Activated CD4-positive, alpha-beta T cell treated with anti-CD3 and anti-CD28 coated beads for 36 hours (primary cell): ENCODE measurements at places on chromosomes 2 and 18.

GRCh38 chr2:119252186-119253113, 28.8 kb downstream of the STEAP3 start:
- H3K27me3 ChIP-seq: no peaks in the 10 kb centered on the region
- no peak for DNase-seq
- H3K36me3 ChIP-seq: no peaks in the 10 kb centered on the region
- no peak overlapping the region for H3K4me3 ChIP-seq
- no peak overlapping the region for H3K27ac ChIP-seq

GRCh38 chr18:1057367-1057766, 152.7 kb downstream of the ADCYAP1 start:
- H3K36me3 ChIP-seq: no peaks in the 10 kb centered on the region
- no peaks in the 10 kb centered on the region for H3K4me1 ChIP-seq
- no peak overlapping the region for H3K4me3 ChIP-seq
- H3K27me3 ChIP-seq: no peaks in the 10 kb centered on the region
- no peak for DNase-seq
- H3K27ac ChIP-seq: no peak overlapping the region

- H3K4me3 ChIP-seq: no peak overlapping the region
- H3K27me3 ChIP-seq: peaks cover 17% of the 10 kb centered on the region
- peaks cover 3% of the 10 kb centered on the region for H3K4me1 ChIP-seq
- DNase-seq: no peak
- no peak overlapping the region for H3K27ac ChIP-seq
Observed at GRCh38 chr18:289026-289425, 21.2 kb upstream of the THOC1 start.

DNA sequence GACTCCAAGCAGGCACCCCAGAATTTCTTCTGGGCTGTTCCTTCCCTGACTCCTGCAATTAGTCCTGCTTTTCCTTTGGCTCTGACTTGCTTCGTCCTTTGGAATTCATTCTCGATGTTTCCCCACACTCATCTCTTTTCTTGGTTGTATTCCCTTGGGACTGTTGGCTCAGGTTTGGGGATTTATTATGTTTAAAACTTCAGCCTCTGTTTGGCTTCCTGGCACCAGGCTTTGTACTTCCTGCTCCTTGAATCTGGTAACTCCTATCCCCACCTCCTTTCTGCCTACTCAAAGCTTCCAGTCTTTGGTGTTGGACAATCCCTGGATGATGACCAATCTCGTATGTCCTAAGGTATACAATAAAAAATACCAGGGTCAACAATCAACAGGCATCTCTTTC, 1.8 kb upstream of the KCNE4 start:
- no peaks in the 10 kb centered on the region for H3K4me1 ChIP-seq
- H3K36me3 ChIP-seq: no peaks in the 10 kb centered on the region
- no peak for DNase-seq
- no peak overlapping the region for H3K27ac ChIP-seq
- H3K4me3 ChIP-seq: no peak overlapping the region

DNA sequence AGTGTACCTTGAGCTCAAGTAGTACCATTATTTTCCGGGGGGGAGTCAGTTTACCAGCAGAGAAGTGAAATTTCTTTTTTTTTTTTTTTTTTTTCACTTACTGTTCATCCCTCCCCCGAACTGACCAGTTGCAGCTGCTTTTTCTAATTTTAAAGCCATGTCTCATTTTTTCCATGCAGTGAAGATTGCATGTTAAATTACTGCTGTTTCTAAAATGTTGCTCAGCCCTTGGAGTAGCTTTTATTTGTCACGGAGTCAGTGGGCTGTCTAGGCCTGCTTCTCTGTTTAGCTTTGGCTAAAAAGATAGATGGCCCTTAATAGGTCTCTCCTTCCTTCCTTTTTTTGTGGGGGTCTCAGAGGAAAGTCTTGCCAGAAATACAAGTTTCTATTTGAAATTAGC, 70.2 kb downstream of the NGEF start:
- H3K4me3 ChIP-seq: no peak overlapping the region
- DNase-seq: no peak
- H3K4me1 ChIP-seq: peaks cover 8% of the 10 kb centered on the region

DNA sequence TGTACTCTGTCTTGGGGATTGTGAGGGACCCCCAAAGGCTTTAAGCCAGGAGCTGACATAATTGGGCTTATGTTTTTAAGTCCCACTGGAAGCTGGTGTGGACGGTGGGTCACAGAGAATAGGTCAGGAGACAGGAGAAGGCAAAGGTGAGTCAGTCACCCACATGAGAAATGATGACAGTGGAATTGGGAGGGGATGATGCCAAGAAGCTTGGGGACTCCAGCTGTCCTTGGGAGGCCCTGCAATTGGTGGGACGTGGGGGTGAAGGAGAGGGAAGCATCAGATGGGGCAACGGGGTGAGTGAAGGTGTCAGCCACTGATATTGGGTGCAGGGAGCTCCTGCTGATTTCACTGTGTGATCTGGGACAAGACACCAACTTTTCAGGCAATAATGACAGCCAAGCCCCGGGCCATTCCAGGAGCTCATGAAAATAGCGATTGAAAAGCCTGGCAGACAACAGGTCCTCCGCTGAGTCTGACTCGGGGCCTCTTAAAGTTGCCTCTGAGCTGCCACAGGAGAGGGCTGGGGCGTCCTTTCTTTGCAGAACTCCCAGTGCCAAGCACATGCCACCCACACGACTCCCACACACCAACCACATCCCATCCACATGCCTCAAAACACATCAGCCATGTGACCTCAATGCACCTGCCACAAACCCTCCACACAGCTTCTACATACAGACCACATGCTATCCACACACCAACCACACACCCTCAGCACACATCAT, 13.4 kb downstream of the TNS1 start:
- no peaks in the 10 kb centered on the region for H3K36me3 ChIP-seq
- peaks cover 6% of the 10 kb centered on the region for H3K27me3 ChIP-seq
- H3K27ac ChIP-seq: no peak overlapping the region
- DNase-seq: no peak
- no peak overlapping the region for H3K4me3 ChIP-seq
